Upper lobe of right lung (tissue), 1 donor: ENCODE measurements at places on chromosomes 16 and 17. TPM values are rescaled to one million over a fixed set of nuclear protein-coding genes. Genes with fewer than 3 reads are reported as not detected.
A peak's percentile ranks its signal among the peaks of the same experiment; 100 is the strongest.

The ARHGAP44 gene
- 41.2 TPM for total RNA-seq

The NACA2 gene
- total RNA-seq: not detected

The PMM2 gene
- total RNA-seq: 36.8 TPM

The NUP93 gene
- total RNA-seq: 57.2 TPM

The SP2 gene
- total RNA-seq: 16.9 TPM

The PPP1R1B gene
- 25.1 TPM for total RNA-seq

The CNOT1 gene
- total RNA-seq: 140 TPM

The DNAH9 gene
- total RNA-seq: 0.41 TPM

The SLC9A5 gene
- 2.4 TPM for total RNA-seq

The UBE2I gene
- 95.6 TPM for total RNA-seq

GRCh38 chr17:80793421-80793820 is 198.2 kb upstream of the CHMP6 start:
- DNase-seq: no peak

DNA sequence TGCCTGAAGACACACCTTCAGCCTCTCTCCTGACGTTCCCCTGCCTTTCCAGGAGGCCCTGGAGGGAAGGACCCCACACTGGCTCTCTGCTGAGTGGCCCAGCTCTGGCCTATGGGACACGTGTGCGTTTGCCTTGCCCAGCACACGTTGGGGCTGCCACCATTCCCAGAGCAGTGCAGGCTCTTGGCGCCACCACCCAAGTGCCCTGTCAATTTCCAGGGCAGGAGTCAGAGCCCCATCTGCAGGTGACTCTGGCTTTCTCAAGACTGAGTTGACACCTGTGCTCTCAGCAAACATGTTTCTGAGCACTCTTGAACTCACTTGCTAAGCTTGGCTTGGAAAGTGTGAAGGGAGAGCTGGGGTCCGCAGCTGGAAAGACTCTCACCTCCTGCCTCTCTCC is 4.7 kb upstream of the IRF8 start:
- DNase-seq: no peak

GRCh38 chr16:86964796-86965241 is 352.4 kb downstream of the C16orf95 start:
- DNase-seq: no peak

- peak; percentile 84 for DNase-seq
Observed at GRCh38 chr16:11613381-11614303, 26.9 kb upstream of the LITAF start.

GRCh38 chr16:66740533-66740932 is 10.9 kb downstream of the DYNC1LI2 start:
- no peak for DNase-seq

GRCh38 chr16:60811657-60812056 is 1224.6 kb downstream of the CDH8 start:
- no peak for DNase-seq

GRCh38 chr17:61144137-61144536 is 255.5 kb upstream of the TBX2 start:
- DNase-seq: no peak

- DNase-seq: peak; percentile 40
Observed at GRCh38 chr16:58040945-58041627, 15.5 kb downstream of the MMP15 start.

DNA sequence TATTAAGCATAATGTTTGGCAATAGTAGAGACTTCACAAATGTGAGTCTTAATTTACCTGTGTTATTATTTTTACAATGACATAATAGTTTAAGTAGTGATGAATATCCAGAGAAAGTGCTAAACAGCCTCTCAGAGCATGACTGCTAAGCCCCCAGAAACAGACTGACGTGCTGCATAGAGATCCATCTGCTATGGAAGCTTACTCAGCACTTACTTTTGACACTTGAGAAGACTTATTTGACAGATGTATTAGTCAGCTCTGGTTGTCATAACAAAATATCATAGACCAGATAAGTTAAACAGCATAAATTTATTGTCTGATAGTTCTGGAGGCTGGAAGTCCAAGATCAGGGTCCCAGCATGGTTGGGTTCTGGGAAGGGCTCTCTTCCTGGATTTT is 334.9 kb upstream of the MON1B start:
- no peak for DNase-seq

- no peak for DNase-seq
Observed at GRCh38 chr16:85535352-85536072, 77.6 kb upstream of the GSE1 start.

DNA sequence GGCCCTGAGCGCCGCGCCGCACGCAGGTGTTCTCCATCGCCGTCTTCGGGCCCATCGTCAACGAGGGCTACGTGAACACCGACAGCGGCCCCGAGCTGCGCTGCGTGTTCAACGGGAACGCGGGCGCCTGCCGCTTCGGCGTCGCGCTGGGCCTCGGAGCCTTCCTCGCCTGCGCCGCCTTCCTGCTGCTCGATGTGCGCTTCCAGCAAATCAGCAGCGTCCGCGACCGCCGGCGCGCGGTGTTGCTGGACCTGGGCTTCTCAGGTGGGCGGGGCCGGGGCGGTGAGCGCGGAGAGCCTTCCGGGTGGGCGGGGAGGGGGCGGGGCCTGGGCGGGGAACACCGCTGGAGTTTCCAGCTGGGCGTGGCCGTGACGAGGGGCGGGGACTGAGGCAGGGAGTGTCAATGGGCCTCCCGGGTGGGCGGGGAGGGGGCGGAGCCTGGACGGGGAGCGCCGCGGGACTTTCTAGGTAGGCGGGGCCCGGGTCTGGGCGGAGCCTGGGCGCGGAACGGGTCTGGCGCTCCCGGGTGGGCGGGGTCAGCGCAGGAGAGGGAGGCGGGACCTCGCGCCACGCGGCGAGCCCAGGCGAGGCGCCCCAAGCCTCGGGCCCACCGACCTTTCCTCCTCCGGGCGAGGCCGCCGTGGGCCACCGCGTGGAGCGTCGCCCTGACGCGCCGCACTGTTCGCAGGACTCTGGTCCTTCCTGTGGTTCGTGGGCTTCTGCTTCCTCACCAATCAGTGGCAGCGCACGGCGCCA is 2.4 kb downstream of the SYNGR3 start:
- peak; percentile 97 for DNase-seq

GRCh38 chr16:53769787-53770186 is 65.8 kb downstream of the FTO start:
- no peak for DNase-seq

- DNase-seq: no peak
Observed at GRCh38 chr16:88978608-88979346, 1.8 kb upstream of the CBFA2T3 start.

GRCh38 chr16:12095275-12096156 is 119.0 kb downstream of the SNX29 start:
- peak; percentile 82 for DNase-seq

- no peak for DNase-seq
Observed at GRCh38 chr16:1297018-1297696, 12.3 kb upstream of the UBE2I start.
